ENCODE measurements at places on chromosomes 11 and 22.

DNA sequence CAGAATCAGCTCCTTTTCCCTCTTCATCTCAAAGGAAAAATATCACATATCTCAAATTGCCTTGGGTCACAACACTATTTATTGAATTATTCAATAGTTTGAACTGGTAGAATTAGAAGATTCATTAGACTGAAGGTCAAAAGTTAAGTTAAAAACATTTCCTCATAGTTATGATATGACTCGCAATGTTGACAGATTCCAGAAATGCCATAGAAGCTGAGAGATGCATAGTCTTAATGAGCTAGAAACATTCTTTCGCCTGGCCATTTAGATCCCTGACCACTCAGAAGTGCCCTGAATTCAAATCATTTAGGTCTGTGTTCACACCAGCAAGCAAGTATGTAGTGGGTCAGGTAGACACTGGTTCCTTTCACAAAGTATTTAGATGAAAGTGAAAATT lies 44.4 kb downstream of the FAT3 start:
- DNase-seq: no peak

DNA sequence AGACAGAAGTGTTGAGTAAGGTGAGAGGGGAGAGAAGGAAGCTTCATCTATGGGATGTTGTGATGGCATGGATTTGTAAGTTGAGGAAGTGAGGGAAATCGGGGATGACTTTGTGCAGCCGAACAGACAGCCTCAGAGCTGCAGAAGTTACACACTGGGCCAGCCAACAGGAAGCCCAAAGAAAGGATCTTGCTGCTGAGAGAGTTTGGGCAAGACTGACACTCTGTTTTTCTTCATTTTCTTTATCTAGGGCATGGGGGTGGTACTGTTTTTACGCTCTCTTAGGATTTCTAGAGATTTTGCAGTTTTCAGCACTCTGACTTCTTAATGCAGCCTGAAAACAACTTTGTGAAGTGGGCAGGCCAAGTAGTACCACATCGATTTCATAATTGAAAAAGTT lies 509.9 kb upstream of the TENM4 start:
- DNase-seq: no peak

- no peak for DNase-seq
Measured at GRCh38 chr11:126608658-126609057, 253.2 kb downstream of the ST3GAL4 start.

- no peak for DNase-seq
Measured at GRCh38 chr11:79050786-79051185, 390.0 kb downstream of the TENM4 start.

GRCh38 chr11:11446967-11447366 lies 93.9 kb upstream of the CSNK2A3 start:
- DNase-seq: no peak

- no peak for DNase-seq
Measured at GRCh38 chr22:26576026-26576680, 13.8 kb downstream of the TPST2 start.

DNA sequence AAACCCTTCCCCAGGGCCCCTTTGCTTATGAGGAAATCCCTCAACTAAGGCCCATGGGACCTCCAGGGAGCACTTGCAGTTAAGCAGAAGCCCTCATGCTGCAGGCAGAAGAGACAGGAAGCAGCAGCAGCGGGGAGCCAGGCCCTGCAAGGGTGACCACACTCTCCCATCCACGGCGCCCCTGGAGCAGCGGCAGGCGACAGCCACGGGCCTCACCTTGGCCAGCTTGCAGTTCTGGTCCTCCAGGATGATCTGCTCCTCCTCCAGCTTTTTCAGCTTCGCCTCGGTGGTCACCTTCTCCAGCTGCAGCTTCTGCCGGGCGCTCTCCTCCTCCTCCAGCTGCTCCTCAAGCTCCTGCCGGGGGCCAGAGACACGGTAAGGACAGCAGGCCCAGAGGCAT lies 47.0 kb downstream of the APOL1 start:
- DNase-seq: no peak

DNA sequence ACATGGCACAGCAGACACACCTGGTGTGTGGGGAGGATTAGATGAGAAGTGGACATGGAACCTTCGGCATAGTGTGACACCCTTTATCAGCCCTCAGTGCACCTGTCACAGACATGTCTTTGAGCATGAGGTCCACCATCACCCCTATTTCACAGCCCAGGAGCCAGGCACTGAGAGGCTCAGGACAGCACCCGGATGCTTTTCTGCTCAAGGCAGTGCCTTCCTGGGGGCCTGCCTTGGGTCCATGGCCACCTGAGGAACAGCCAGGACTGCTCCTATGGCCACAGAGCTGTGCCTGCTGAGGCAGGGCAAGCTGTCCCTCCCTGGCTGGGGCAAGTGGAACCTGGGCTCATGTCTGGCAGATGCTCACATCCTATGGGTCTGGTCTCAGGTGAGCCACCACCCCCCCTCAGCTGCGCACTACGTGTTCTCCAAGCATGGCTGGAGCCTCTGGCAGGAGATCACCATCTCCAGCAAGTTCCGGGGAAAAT lies 75.8 kb downstream of the MORC2 start:
- DNase-seq: no peak

GRCh38 chr22:30079952-30080533 lies at the start of gene HORMAD2:
TSS of gene HORMAD2 (plus strand) at chr22:30080464. CDS start at chr22:30093953, 13,489 bp downstream.
- DNase-seq: no peak

- DNase-seq: no peak
Measured at GRCh38 chr11:36357831-36358230, 61.7 kb downstream of the PRR5L start.

DNA sequence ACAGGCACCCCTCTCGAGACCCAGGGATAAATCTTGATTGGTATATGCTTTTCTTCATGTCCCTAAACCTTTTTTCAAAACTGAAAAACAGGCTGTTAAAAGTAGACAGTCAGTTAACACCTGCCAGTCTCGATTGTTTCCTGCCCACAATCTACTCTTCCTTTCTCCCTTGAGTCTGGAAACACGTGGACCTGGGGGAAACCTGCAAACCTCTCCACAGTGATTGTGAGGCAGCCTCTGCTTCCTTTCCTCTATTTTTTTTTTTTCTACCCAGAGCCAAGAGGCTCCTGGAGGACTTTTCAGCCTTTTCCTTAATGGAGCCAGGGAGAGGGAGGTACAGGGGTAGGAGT lies 69.4 kb upstream of the CLMP start:
- DNase-seq: no peak

- no peak for DNase-seq
Measured at GRCh38 chr11:95792200-95792599, 1.9 kb downstream of the CEP57 start.

GRCh38 chr11:131503017-131503416 lies 132.6 kb downstream of the NTM start:
- DNase-seq: no peak

- DNase-seq: no peak
Measured at GRCh38 chr11:118636569-118637290, 29.3 kb downstream of the PHLDB1 start.

DNA sequence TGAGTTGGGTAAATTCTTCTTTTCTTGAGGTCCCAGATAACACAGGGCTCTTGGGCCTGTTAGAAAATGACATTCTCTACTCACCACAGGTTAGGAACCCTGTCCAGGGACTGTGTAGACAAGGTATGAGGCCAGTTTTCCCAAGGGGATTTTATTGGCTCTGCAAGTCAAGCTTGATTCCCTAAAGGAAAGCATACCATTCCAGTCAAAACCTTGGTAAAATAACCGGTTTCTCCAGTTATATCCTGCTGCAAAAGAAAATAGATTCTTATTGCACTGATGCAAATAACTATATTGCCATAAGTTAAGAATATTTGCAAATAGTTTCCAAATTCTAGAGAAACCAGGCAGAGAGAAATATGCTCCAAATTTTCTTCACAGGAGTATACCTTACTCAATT lies 9.6 kb upstream of the FOLR3 start:
- DNase-seq: no peak

DNA sequence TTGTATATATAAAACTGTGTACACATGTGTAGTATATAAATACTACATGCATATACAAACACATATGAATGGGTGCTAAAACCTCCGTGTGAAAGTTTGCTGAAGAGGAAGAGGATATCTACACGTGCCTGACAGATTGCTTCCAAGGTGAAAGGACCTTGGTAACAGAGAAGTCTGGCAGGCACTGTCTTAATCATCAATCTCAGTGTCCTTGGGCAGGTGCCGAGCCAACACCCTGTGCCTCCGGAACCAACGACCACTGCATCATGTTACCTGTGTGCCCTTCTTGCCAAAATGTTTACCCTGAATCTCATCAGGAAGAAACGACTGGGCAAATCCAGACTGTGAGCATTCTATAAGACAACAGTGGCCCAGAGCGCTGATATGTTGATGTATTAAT lies 15.0 kb downstream of the NAP1L4 start:
- DNase-seq: no peak

GRCh38 chr11:94751786-94752185 lies 16.4 kb upstream of the AMOTL1 start:
- DNase-seq: no peak

- no peak for DNase-seq
Measured at GRCh38 chr11:125429174-125429707, 66.8 kb downstream of the FEZ1 start.

DNA sequence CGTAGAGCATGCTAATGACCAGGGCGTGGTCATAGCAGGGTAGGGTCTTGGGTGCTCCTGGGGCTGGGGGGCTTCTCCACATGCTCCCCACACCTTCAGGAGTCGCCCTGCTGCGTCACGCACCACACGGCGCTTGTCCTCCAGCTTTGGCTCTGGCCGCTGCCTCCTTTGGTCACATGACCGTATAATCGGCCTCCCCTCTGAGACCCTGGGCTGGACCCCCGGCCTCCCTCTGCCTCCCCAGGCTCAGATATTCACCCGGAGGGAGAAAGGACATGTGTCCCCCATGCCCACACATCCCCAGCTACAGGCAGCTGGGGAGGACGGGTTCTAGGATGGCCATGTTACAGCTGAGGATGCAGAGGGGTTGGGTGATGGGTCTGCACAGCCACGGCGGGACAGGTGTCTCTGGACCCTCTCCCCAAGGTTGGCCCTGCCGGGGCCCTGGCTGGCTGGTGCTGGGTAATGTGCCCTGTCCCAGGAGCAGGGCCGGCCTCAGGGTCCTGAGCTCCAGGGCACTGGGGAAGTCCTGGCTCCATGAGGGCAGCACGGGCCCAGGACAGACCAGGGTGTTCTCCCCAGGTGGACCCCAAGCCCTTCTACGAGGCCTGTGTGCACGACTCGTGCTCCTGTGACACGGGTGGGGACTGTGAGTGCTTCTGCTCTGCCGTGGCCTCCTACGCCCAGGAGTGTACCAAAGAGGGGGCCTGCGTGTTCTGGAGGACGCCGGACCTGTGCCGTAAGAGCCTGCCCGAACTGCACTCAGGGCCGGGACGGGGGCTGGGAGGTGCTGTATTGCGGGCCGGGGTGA lies 14.5 kb downstream of the MUC2 start:
- no peak for DNase-seq

GRCh38 chr11:2348986-2349385 lies 28.1 kb upstream of the CD81 start:
- DNase-seq: no peak

DNA sequence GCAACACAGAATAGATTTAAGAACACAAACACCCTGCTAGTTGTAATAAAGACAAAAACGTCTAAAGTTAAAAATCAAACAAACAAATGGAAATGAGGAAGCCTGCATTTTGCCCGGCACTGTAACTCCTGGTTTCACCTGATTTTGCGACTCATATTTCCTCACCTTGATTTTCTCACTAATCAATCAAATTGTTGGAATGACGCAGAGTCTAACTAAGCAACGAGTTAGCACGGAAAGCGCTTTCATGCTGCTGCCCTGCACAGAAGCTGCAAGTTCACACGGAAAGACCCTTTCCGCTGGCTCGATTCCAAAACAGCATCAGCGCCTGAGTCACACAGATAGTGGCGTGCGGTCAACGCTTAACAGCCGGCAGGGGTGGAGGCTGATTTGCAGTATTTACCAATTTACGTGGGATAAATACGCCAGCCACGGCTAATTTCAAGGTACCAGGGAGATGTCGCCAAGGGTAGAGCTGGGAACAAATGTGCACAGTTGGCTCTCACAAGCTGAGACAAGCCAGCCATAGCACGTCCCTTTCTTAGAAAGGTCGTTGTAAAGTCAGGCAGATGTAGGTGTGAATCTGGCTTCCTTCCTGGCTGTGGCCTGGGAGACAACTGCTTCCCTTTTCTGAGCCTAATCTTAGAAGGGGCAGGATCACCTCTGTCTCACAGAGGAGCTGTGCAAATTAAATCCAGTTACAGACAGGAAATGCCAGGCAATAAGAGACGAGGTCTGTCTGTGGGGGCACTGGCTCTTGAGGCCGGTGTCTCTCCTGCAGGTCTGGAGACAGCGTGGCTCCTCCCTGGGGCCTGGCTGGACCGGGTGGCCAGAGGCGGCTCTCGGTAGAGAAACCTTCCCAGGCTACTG lies 76.9 kb upstream of the TTLL12 start:
- DNase-seq: no peak

GRCh38 chr11:39571081-39571480 lies 1888.4 kb downstream of the LRRC4C start:
- no peak for DNase-seq

GRCh38 chr22:39489094-39490068 lies 12.7 kb upstream of the MIEF1 start:
- no peak for DNase-seq

GRCh38 chr11:37849706-37850105 lies 1251.7 kb upstream of the RAG2 start:
- DNase-seq: no peak

DNA sequence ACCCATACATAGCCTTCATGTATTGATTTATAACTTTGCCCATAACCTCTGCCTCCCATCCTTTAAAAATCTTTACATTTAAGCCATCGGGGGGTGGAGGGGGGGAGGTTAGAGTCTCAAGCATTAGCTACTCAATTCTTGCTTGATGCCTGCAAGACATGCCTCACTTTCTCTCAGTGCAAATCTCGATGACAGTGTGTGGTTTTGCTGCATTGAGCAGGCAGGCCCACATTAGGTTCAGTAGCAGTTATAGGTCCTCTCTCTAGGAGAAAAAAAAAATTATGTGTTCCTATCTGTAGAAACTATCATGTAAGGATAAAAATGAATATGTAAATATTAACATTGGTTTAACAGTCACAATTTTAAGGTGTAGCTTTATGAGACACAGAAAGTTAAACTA lies 314.0 kb upstream of the ANO3 start:
- DNase-seq: no peak

- DNase-seq: no peak
Measured at GRCh38 chr11:65292890-65293289, 21.8 kb upstream of the CDC42EP2 start.

DNA sequence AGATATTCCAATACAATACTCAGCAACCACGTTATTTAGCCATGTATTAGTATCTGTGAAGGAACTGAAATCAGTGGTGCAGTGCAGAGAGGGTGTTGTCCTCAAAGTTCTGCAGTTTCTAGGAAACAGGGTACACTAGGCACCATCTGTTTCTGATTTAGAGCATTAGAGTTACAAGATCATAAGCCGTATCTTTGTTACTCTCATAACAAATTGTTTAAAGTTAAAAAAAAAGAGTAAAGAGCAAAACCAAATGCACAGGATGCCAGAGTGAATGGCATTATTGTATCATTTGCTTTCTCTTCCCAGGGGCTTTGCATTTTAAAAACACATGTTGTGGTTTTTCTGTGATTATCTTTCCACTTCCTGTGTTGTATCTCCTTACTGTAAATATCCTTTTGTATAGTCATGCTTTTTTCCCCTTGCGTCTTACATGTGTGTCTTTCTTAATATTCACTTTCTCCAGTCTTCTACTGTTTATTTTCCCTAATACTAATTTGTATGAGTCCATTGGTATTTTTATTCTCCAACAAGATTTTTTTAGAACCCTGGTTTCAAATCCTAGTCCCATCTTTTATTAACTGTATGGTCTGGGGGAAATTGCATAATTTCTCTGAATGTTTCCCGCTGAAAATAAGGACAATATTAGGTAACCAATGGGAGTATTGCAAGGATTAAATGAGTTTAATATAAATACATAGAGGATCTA lies 15.2 kb upstream of the NUP160 start:
- no peak for DNase-seq
